ENCODE measurements at places on chromosomes 13 and 19.
A peak's percentile ranks its signal among the peaks of the same experiment; 100 is the strongest.

- DNase-seq = no peak
Observed at GRCh38 chr19:13315495-13315894, 165.3 kb downstream of the IER2 start.

- peak; percentile 92 for DNase-seq
Observed at GRCh38 chr19:12092065-12092867, 27.7 kb downstream of the ZNF844 start.

GRCh38 chr19:2523630-2524311 is 47.8 kb downstream of the GADD45B start:
- peak; percentile 94 for DNase-seq

GRCh38 chr19:42427313-42427712 is at the start of gene LIPE:
TSS of gene LIPE (minus strand) at chr19:42427388. CDS start at chr19:42427149, 239 bp downstream.
- peak; percentile 31 for DNase-seq

GRCh38 chr13:32150239-32150638 is 118.7 kb downstream of the FRY start:
- no peak for DNase-seq

- DNase-seq = no peak
Observed at GRCh38 chr19:39212375-39212742, 8.3 kb upstream of the SYCN start.

- no peak for DNase-seq
Observed at GRCh38 chr19:35938282-35939224, 2.4 kb downstream of the LRFN3 start.

DNA sequence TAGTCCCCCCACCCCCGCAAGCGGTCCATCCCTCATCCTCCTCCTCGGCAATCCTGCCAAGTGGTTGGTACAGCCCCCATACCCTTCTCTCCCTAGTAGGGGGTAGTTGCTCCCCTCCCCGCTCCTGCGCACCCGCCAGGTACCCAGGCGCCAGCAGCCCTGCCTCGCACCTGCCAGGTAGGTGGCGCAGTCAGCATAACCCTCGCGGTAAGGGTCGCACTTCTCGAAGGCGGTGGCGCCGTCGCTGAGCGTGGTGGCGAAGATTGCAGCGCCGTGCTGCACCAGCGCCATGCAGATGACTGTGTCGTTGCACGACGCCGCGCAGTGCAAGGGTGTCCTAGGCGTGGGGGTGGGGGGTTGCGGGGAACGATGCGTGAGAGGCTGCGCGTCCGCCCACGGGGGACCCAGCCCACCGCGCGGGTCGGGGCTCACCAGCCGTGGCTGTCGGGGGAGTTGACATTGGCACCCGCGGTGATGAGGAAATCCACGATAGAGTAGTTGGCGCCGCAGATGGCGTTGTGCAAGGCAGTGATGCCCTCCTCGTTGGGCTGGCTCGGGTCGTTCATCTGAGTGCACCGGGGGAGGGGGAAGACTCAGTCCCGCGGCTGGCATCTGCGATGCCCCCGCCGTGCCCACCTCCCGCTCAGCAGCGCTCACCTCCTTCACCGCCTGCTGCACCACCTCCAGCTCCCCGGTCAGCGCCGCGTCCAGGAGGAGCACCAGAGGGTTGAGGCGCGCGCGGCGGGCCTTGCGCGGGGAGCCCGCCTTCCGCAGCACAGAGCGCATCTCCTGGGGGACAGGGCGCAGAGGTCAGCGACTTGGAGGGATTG is 15.2 kb upstream of the ERCC2 start:
- DNase-seq = no peak

DNA sequence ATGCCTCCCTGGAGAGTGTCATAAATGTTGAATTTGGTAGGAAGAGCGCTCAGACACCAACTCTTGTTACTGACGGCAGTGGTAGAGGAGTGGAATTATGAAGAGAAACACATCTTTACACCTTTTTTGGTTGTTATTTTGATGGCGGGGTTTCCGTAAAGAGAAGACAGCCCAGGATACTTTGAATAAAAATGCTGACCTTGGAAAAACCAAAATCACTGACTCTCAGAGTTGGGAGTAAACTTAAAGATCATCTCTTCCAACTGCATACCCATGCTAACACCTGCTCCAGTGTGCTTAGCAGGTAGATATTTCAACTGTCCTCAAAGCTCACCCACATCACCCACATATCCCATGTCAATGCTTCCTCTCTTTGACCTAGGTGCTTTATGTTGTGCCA is 498.6 kb downstream of the LIG4 start:
- no peak for DNase-seq

GRCh38 chr19:29884044-29884443 is 58.0 kb upstream of the URI1 start:
- no peak for DNase-seq

DNA sequence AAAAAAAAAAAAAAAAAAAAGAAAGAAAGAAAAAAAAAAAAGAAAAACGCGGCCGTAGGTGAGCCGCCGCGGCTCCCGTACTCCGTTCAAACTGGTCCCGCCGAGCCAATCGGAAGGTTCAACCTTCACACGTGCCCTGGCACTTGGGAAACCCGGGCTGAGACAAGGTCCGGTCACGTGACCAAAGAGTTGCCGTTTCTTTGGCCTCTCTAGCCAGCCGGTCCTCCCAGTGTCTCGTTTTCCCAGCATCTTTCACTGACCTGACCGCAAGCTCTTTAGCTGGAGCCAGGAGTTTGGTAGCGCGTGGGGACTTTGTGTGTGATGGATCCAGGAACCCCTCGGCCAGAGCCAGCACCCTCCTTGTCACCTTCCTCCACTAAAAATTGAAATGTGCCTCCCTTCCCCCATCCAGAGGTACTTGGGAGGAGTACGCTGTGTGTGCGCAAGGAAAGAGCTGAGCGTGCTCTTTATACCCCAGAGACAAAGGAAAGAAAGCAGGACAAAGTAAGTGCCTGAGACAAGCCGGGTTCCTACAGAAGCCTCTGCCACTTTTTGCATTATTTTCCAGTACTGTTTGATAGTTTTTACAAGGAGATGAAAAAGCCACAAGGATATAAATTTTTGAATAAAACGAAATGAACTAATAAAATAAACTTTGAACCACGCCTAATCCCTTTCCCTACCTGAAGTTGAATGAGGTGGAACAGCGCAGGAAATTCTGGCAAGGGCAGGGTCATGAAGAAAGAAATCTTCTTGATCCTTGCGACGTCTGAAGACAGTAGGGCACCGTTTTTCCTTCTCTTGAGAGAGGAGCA is 959 bp downstream of the TNPO2 start:
- DNase-seq = peak; percentile 99

DNA sequence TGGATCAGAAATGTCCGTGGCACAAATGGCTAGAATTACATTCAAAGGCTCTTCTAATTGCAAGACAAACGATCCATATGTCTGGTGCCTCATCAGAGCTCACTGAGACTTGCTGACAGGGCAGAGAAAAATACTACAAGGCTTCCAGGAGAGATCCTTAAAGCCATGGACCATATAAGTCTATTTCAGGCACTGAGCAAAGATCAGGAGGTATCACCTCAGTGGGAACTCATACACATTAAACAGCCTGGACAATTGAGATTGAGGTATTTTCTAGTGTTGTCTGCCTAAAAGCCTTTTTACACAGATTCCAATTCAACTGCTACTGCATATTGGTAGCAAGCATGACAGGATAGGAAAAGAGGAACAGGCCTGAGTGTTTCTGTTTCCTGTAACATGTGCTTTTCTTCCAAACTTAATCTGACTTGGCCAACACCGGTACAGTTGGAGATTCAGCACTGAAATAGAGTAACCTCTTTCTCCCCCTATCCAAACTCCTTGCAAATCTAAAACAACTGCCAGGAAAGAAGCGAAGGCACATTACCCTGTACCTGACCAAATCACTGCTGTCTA is 65.9 kb downstream of the SERP2 start:
- no peak for DNase-seq

GRCh38 chr13:71677124-71677523 is 189.9 kb downstream of the DACH1 start:
- DNase-seq = no peak

GRCh38 chr19:5238700-5239099 is 101.9 kb downstream of the PTPRS start:
- DNase-seq = no peak

DNA sequence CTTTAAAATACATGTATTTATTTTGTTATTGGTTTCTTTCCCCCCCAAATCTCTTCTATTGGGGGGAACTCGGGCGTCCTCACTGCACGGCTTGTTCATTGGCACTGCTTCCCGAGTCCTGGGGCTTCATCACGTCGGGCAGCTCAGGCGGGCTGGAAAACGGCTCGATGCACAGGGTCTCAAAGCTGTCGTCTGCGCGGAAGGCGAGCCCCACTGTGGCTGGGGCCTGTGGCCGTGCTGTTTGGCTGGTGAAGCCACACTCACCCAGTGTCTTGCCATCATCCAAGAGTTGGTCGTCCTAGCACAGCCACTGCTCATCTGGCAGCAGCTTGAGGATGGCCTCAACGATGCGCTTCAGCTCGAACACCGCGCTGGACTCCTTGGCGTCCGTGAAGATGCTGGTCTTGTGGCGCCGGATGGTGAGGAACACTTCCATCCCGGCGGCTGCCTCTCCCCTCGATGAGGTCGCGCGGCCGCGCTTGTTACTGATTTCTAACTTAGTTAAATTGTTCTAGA is 6.0 kb upstream of the ATP8A2 start:
- DNase-seq = no peak

DNA sequence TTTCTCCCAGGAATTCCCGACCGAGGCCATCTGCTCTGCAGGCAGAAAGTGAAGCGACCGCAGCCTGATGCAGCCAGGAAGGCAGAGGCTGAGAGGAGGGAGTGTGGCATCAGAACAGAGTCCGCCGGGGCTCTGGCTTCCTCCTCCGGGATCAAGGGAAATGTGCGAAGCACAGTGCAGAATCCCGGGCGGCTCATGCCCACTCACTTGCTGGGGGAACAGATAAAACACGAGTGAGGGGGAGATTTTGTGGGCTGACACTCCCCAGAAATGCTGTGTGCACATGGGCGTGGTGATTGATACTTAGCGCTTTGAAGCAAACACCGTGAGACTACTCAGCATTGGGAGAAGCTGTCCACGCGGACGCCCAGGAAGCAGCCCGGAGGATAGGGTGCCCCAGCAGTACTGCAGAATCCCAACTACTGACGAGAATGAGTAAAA is 75.3 kb upstream of the POMP start:
- DNase-seq = peak; percentile 58

- DNase-seq = no peak
Observed at GRCh38 chr19:6433165-6433564, 398 bp downstream of the SLC25A41 start.

DNA sequence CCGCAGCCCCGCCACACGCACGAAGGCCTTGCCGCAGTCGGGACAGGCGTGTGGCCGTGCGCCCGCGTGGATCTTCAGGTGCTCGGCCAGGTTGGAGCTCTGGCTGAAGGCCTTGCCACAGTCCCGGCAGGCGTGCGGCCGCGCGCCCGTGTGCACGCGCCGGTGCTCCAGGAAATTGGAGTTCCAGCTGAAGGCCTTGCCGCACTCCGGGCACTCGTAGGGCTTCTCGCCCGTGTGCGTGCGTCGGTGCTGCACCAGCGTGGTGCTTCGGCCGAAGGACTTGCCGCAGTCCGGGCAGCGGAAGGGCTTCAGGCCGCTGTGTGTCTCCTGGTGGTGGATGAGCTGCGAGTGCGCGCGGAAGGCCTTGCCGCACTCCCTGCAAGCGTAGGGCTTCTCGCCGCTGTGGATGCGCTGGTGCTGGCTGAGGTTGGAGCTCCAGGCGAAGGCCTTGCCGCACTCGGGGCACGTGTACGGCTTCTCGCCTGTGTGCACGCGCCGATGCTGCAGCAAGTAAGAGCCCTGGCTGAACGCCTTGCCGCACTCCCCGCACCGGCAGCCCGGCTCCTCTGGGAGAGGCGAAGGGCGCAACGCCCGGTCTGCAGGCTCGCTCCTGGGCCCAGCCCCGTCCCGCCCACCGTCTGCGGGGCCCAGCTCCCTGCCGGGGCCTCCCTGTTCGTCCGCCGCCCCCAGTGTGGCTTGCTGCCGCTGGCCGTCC is 3.6 kb upstream of the A1BG start:
- DNase-seq = peak; percentile 24

- DNase-seq = no peak
Observed at GRCh38 chr13:24362435-24362952, 53.1 kb downstream of the C1QTNF9 start.

DNA sequence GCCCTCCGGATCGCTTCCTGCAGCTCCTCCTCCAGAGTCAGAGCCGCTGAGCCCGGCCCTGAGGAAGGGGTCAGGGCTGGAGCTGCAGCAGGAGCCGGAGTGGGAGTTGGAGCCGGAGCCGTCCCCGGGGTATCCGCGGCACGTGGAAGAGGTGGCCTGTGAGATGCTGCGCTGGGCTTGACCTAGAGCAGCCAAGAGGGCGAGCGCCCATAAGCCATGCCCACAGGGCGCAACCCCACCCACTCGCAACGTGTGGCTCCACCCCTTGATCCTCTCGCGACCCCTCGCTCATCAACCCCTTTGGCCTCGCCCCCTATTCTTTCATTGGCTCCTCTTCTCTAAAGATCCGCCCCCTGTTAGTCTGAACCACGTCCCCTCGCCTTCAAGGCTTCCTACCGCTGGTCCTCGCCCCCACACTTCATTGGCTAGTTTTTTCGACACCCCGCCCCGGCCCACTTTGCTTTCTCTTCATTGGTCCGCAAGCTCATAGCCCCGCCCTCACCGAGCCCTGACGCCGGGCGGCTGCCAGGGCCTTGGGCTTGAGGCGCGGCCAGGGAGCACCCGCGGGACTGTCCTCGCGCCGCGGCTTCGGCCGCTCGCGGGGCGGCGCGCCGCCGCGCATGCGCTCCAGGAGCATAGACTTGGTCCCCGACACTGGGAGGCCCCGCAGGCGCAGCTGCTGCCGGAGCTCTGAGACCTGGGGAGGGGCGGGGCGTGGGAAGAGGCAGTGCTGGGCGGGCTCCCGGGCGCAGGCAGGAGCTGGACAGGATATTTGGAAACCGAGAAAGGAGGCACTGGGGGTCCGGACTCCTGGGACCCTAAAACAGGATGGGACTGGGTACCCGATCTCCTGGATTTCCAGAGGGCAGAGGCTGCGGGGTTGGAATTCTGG is 5.4 kb downstream of the MAMSTR start:
- DNase-seq = peak; percentile 100

GRCh38 chr19:35942235-35942634 is 6.1 kb downstream of the LRFN3 start:
- no peak for DNase-seq

- DNase-seq = no peak
Observed at GRCh38 chr13:113404723-113405471, 41.0 kb upstream of the GRTP1 start.

DNA sequence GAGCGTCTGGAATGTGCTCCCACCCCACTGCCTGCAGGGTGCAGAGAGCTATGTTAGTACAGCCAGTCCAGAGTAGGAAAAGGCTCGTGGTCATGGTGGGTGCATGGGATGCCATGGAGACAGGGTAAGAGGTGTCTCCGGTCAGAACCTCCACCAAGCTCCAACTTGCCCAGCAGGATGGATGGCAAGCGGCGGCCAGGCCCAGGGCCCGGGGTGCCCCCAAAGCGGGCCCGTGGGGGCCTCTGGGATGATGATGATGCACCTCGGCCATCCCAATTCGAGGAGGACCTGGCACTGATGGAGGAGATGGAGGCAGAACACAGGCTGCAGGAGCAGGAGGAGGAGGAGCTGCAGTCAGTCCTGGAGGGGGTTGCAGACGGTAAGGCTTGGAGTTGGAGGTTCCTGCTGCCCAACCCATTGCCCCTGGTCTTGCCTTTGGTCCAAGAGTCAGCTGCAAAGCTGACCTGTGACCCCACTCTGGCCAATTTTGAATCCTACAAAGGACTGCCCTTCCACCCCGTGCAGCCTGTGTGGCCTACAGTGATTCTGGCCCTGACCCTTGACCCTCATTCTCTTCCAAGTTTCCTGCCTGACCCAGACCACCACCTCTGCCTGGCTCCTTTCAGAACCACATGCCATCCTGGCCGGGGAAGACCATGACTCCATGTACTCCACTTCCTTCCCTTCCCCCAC is 14.7 kb downstream of the POLD1 start:
- no peak for DNase-seq

GRCh38 chr13:42170029-42170428 is 101.9 kb upstream of the AKAP11 start:
- no peak for DNase-seq

Measured in fibroblast of skin of abdomen (primary cell).